ENCODE measurements at places on chromosomes 4 and X.

DNA sequence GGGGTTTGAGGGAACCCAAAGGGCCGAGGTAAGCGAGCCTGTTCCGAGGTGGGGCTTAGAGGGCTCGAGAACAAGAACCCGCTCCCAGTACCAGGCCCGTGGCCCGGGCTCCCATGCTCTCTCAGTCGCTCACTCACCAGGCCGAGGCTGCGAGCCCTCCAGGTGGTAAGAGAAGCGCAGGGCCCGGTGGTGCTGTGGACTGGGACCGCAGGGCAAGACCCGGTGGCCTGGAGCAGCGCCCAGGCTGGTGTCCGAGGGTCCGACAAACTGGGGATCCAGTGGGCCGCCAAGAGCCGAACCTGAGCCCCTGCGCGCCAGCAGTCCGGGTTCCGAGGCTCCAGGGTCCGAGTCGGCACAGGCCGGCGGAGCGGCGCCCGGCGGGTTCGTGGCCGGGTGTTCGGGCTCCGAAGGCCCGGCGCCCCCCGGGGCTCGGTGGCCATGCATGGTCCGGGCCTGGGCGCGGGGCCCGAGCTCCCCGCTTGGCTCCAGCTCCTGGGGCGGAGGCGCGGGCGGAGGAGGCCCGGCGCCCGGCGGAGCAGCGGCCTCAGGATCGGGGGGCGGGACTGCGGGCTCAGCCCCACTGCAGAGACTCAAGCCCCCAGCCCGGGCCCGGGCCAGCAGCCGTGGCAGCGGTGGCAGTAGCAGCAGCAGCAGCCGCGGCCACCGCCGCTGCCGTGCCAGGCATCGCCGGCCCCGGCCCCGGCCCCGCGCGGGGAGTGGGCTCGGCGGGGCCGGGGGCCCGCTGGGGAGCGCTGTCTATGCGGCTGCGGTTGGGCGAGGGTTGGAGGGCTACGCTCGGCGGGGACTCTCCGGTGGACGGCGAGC, 833 bp downstream of the FGD1 start:
- DNase-seq = no peak

DNA sequence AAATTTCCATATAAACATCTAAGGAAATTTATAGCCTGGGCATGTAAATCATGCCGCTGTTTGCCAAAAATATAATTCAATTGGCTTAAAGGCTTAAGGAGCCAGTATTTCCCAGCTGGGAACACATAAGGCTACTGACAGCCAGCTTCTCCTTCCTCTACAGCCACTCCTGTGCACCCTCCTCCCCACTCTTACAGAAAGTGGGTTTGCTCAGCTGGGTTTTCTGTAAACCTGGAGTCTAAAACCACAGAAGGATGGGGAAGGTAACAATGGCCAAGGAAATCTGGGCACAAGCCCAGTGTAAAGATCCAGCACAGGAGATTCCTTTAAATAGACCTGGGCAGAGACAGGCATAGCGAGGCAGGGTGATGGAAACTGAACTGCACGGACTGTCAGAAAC, 18.5 kb downstream of the ACSL1 start:
- DNase-seq = no peak

GRCh38 chrX:84873176-84873575, 130.5 kb upstream of the APOOL start:
- DNase-seq = no peak

GRCh38 chr4:1400831-1401408, 5.3 kb downstream of the NKX1-1 start:
- DNase-seq = no peak

DNA sequence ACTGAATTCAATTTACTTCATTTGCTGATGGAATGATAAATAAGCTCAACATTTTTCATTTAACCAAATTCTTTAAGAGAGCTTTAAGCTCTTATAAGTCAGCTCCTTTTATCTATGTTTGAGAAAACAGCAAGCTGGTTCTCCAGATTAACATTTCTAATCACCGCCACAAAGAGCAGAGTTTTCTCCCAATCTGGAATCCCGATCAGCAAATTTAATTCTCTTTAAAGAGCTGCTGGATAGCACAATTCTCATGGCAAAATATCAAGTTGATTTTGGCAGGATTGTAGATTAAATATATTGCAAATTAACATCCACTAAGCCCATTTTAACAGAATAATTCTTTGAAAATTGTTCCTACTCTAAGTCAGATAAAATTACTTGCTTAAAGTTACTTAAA, 48.8 kb downstream of the RPS6KA3 start:
- no peak for DNase-seq

DNA sequence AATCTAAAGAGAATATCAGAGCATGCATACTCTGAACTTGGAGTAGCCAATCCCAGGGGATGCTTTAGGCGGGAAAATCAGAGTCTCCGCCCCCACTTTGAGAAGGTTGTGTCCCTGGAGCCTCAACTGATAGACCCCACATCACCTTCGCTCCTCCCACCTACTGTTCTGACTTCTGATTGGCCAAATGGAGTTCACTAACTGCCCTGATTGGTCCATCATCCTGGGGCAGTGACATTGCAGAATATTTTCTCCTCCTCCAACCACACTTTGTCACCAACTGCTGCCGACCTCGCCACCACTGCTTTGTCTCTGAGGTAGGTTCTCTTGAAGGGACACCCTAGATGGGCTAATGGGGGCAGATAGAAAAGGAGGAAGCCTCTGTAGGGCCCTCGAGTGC, 22.7 kb upstream of the SPACA5B start:
- DNase-seq = no peak

- no peak for DNase-seq
These were observed 20.6 kb upstream of the BBS12 start for GRCh38 chr4:122711919-122712318.

- no peak for DNase-seq
These were observed 116.6 kb downstream of the ARHGAP24 start for GRCh38 chr4:85591406-85592098.

DNA sequence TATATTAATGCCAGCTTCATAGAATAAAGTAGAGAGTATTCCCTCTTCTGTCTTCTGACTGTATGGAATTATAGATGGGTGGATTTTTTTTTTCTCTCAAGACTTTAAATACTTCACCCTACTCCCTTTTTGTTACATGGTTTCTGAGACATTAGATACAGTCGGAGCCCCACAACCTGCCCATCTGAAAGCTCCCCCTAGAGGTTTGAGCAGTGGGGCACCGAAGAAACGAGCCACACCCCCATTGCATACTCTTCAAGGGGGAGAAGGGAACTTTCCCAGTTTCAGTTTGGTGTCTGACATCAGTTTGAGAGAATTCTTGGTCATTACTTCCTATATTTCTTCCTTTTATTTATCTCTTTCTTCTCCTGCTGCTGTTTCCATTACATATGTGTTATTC, 437.6 kb upstream of the AGA start:
- no peak for DNase-seq

- DNase-seq = no peak
These were observed 177.6 kb downstream of the RNF150 start for GRCh38 chr4:140955641-140956040.

GRCh38 chr4:10066206-10066605, 44.9 kb upstream of the SLC2A9 start:
- DNase-seq = no peak

GRCh38 chr4:113003841-113004240, 45.6 kb upstream of the ANK2 start:
- DNase-seq = peak; percentile 59

- DNase-seq = no peak
These were observed 149.3 kb downstream of the NWD2 start for GRCh38 chr4:37393889-37394288.

DNA sequence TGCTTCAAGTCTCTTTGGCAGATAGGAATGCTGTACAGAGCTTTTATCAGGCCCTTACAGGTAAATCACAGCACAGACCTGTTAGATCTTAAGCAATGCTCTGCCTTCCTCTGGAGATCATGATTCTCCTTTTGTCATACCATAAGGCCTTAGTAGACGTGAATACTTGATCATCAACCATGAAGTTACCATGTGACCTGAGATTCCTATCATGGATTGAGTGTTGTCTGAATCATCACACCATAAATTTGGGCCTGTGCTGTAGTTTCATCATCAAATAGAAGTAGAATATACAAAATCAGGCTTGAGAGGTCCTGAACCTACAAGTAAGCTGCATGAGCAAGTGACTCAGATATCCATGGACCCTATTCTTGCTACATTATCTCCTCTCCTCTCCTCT, 466.8 kb upstream of the INTU start:
- no peak for DNase-seq

DNA sequence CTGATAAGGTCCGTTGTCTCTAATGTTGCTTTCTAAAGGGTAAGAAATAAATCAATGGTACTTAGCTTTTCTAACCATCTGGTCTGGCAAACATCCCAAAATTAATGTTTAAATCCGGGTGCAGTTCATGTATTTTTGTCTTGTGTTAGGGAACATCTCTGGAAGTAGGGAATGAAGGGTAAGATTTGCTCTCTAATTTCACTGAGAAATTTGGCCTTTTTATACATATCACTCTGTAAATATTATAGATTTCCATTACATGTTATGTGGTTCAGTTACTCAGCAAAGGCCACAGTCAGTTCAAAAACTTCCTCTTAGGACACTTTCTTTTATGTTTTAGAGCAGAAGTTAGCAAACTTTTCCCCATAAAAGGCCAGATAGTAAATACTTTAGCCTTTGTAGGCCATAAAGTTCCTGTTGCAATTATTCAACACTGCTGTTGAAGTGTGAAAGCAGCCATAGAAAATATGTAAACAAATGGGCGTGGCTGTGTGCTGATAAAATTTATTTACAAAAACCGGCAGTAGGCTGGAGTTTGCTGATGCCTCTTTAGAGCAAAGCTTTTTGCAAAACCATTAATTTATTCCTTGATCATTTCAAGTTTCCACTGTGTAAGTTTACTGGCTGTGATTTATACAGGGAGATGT, 218.1 kb downstream of the ANTXR2 start:
- DNase-seq = no peak

DNA sequence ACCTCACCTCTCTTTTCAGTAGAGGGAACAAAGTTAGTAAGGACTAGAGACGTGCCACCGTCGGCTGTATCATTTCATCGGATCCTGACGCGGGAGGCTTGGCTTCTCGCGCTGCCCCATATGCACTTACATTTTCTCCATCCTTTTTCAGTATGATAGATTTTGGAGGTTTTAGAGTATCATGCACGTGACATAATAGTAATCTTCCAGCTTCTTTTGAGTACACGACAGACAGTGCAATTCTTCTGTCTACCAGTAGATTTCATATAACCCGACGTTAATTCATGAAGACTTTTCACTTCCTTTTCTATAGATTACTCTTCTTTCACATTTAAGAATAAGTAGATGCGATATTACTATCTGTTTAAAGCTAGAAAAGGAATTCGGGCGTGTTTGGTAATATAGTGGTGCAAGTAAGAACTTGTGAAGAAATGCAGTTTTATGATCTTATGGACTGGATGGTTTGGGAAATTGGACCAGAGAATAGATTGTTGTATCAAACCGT, 1.0 kb downstream of the CDS1 start:
- DNase-seq = no peak

Data from brain microvascular endothelial cell (primary cell).